ENCODE measurements at places on chromosomes 2 and 18. TPM values are rescaled to one million over a fixed set of nuclear protein-coding genes. Genes with fewer than 3 reads are reported as not detected.

DNA sequence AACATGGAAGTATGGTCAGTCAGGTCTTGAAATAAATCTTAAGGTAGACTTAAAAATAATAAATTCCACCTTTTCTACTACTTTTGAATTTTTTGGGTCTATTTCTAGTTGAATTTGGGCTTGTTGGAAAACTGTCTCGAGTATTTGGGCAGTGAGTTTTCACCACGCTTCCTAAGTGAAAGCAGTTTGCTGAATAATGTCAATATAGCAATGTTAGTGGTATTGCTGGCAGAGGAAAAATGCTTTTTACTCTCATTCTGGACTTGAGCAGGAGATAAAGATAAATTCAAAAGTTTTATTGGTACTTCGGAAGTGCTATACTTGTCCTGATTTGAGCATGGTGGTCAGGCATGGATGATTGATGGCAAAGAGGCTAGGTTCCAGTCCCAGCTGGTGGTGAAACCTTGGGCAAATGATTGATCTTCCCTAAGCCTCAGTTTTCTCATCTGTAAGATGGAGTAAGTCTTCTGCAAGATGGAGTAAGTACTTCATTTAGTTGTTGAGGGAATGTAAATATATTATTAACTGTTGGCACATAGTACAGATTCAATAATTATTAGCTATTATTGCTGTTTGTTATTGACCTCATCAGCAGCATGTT is 503.5 kb upstream of the ZEB2 start:
- H3K27ac ChIP-seq, result no peak overlapping the region
- H3K4me1 ChIP-seq, result no peaks in the 10 kb centered on the region
- no peak for DNase-seq
- H3K27me3 ChIP-seq, result no peaks in the 10 kb centered on the region
- no peak overlapping the region for H3K4me3 ChIP-seq
- H3K36me3 ChIP-seq, result no peaks in the 10 kb centered on the region

DNA sequence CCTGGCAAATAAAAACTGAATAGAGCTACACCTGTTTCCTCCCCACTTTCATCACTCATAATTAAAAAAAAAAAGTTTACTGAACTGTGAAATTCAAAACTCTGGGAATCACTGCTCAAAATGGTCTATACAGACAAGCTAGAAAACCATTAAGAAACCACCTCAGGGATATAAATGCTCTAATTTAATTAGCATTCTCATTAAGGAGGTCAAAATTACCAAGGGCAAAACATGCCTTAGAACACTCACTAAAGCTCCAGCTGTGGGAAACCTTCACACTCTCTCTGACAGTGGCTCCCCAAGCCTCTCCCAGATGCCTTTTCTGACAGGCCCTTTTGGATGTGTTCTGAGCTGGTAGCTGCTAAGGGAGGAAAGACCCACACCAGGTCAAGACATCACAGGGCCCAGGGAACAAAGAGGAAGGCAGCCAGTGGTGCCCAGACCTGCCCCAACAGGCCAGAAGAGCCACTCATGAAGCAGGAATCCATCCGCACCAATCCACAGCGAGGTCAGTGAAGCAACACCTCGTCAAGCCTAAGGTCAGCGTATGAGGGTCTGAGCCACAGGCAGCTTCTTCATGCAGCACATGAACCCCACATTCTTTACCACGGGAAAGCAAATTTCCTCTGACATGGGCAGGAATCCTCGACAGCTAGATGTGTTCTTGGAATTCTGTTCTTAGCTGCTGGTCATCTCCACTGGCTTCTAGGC is 35.6 kb downstream of the XDH start:
- H3K4me1 ChIP-seq, result peaks cover 9% of the 10 kb centered on the region
- H3K36me3 ChIP-seq, result no peaks in the 10 kb centered on the region
- H3K4me3 ChIP-seq, result no peak overlapping the region
- no peak for DNase-seq

DNA sequence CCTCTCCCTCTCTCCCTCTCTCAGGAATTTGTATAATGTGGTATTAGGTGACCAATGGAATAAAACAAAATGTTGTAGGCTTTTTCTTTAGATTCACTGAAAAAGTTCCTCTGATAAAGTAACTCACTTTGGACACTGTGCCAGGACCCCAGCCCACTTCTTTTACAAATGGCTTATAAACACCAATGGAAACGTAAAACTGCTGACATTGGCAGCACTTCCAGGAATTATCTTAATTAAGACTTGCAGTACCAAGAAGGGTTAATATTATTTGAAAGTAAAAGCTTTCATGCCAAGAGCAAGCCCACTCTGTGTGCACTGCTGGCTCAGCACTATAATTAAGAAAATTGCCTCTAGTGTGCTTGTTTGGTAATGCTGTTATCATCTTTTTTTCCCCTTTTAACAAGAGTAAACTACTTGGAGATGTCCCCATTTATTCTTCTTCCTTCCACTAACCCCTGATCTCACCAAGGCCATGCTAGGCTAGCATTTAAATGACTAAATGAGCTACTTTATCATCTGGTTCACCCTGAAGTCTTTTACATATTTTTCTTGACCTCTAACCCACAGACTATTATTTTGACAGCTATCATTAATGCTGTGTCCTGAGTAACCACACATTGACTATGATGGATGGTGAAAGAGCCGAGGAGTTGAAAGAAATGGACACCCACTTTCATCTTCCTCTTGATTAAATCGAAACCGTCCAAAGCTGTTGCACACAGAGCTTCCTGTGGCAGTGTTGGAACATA is 232.2 kb upstream of the ETAA1 start:
- H3K4me3 ChIP-seq, result no peak overlapping the region
- H3K27me3 ChIP-seq, result no peaks in the 10 kb centered on the region

DNA sequence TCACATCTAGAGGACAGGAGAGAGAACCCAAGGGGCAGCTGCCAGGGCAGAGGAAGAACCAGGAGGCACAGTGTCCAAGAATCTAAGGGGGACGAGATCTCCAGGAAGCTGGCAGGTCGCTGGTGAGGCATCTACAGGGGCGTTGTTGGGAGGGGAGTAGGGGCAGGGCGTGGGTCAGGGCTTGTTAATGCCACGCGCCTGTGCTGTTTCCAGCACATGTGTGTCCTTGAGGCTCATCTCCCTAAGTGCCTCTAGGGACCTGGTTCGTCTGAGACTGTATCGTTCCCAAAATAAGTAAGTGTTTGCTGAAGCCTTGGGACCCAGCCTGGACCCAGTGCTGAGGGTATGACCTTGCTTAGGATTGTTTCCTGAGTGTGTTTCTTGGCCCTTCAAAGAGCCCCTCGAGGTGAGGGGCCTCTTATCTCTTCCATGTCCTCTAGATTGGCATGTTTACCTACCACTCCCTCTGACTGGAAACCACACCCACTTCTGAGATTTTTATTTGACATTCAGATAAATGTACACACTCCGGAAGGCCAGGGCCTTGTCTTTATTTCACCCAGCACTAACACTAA is 22.2 kb downstream of the HK2 start:
- DNase-seq, result no peak
- H3K36me3 ChIP-seq, result peaks cover 4% of the 10 kb centered on the region
- no peaks in the 10 kb centered on the region for H3K27me3 ChIP-seq
- no peak overlapping the region for H3K27ac ChIP-seq
- no peaks in the 10 kb centered on the region for H3K4me1 ChIP-seq
- no peak overlapping the region for H3K4me3 ChIP-seq

DNA sequence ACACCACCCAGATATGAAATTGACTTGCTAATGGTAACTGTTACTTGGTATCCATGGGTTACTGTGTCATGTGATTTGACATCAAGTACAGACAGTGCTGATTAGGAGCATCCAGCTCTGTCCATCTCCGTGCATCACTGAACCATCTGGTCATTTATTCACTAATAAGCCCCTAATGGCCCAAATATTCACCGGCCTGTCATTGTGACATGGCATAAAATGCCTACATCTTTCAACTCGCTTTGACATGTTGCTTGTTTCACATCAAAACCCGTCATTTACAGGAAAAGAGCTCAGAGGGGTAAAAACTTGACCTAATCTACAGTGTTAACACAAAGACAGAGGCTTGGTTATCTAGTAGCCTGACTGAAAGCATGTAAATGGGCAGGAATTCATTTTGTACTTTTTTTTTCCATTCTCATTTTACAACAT is 308.9 kb upstream of the ATP5MC3 start:
- no peaks in the 10 kb centered on the region for H3K4me1 ChIP-seq
- DNase-seq, result no peak
- no peaks in the 10 kb centered on the region for H3K36me3 ChIP-seq

GRCh38 chr2:166518634-166519390 is 24.8 kb upstream of the SCN7A start:
- H3K27ac ChIP-seq, result no peak overlapping the region
- no peaks in the 10 kb centered on the region for H3K27me3 ChIP-seq
- DNase-seq, result no peak

GRCh38 chr2:15115776-15116175 is 445.4 kb downstream of the NBAS start:
- no peaks in the 10 kb centered on the region for H3K27me3 ChIP-seq
- no peaks in the 10 kb centered on the region for H3K36me3 ChIP-seq

DNA sequence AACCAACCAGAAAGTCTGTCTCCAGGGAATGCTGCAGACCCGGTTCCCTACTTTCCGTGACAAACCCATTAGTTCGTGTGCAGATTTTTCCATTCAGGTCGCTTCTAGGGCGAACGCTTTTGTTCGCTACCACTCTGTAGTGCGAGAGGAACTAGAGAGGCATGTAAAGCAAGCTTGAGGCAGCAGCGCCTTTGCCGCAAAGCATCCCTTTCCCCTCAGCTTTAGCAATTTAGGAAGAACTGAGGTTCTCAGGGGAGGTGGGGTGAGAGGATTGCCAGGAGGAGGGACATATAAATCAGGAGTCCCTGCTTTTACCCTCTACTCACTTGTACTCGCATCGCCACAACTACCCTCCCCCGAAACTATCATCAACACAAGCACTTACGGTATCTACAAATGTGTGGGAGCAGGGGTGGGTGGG is 748 bp upstream of the ZNF804A start:
- no peaks in the 10 kb centered on the region for H3K36me3 ChIP-seq
- no peak overlapping the region for H3K4me3 ChIP-seq
- H3K27me3 ChIP-seq, result peaks cover 41% of the 10 kb centered on the region
- H3K4me1 ChIP-seq, result peaks cover 3% of the 10 kb centered on the region
- peak; percentile 14 for DNase-seq

GRCh38 chr18:34911661-34912384 is 129.4 kb upstream of the MAPRE2 start:
- no peak overlapping the region for H3K4me3 ChIP-seq
- H3K27ac ChIP-seq, result no peak overlapping the region
- H3K36me3 ChIP-seq, result no peaks in the 10 kb centered on the region
- no peaks in the 10 kb centered on the region for H3K27me3 ChIP-seq
- H3K4me1 ChIP-seq, result no peaks in the 10 kb centered on the region

DNA sequence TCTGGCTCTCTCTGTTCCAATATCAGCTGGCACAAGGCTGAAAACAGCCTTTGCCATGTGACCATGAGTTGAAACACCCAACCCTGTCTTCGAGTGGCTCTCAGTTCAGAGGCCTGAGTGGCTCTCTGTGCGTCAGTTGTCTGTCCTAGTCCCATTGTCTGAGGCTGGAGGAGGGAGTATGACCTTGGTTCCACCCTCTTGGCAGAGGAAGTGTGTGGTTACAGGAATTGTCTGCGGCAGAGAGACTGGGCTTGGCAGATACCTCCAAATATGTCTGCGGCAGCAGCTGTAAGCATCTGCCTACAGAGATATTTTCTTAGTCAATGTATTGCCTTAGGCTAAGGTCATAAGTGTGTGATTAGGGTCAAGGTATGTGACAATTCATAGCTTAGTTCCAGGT is 32.6 kb downstream of the CNGA3 start:
- peak; percentile 10 for DNase-seq
- no peak overlapping the region for H3K27ac ChIP-seq
- H3K36me3 ChIP-seq, result no peaks in the 10 kb centered on the region
- peaks cover 8% of the 10 kb centered on the region for H3K4me1 ChIP-seq
- H3K4me3 ChIP-seq, result no peak overlapping the region
- H3K27me3 ChIP-seq, result peaks cover 25% of the 10 kb centered on the region

DNA sequence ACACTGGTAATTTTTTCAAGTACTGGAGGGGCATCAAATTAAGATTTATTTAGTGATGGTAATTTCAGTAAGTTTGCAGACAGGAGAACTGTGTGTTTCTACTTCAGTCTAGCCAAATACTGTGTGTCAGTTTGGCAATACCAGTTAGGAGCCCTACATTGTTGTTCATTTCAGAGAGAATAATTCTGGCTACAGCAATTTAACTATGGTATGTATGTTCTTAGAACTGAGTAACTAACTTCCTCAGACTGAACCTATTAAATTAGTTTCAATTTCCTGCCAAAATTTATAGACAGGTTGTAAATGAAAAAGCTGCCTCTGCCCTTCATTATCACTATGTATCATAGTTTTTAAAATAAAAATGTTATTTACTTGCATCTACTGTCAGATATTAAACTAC is 332.4 kb downstream of the PARD3B start:
- H3K27ac ChIP-seq, result no peak overlapping the region
- no peaks in the 10 kb centered on the region for H3K4me1 ChIP-seq
- no peak overlapping the region for H3K4me3 ChIP-seq
- no peaks in the 10 kb centered on the region for H3K27me3 ChIP-seq
- H3K36me3 ChIP-seq, result no peaks in the 10 kb centered on the region

GRCh38 chr2:220963076-220963475 is 609.0 kb downstream of the EPHA4 start:
- H3K27ac ChIP-seq, result no peak overlapping the region
- no peaks in the 10 kb centered on the region for H3K36me3 ChIP-seq
- H3K4me3 ChIP-seq, result no peak overlapping the region
- no peaks in the 10 kb centered on the region for H3K4me1 ChIP-seq
- H3K27me3 ChIP-seq, result no peaks in the 10 kb centered on the region

GRCh38 chr2:12008425-12009061 is 262.1 kb downstream of the LPIN1 start:
- no peak for DNase-seq
- no peaks in the 10 kb centered on the region for H3K4me1 ChIP-seq
- no peaks in the 10 kb centered on the region for H3K27me3 ChIP-seq
- H3K36me3 ChIP-seq, result no peaks in the 10 kb centered on the region
- H3K27ac ChIP-seq, result no peak overlapping the region

GRCh38 chr2:158378926-158379325 is 77.6 kb downstream of the CCDC148 start:
- no peaks in the 10 kb centered on the region for H3K4me1 ChIP-seq
- H3K4me3 ChIP-seq, result no peak overlapping the region
- no peak overlapping the region for H3K27ac ChIP-seq
- H3K27me3 ChIP-seq, result no peaks in the 10 kb centered on the region
- no peaks in the 10 kb centered on the region for H3K36me3 ChIP-seq

GRCh38 chr2:12457831-12458230 is 258.9 kb upstream of the TRIB2 start:
- no peak overlapping the region for H3K27ac ChIP-seq
- H3K4me1 ChIP-seq, result peaks cover 7% of the 10 kb centered on the region
- H3K4me3 ChIP-seq, result no peak overlapping the region
- H3K36me3 ChIP-seq, result no peaks in the 10 kb centered on the region
- DNase-seq, result no peak

Gene ABCG8
- 0.05 TPM for polyA plus RNA-seq

Gene LRATD1
- polyA plus RNA-seq, result 9.4 TPM

Gene ST8SIA3
- polyA plus RNA-seq, result 0.05 TPM

Gene GREB1
- polyA plus RNA-seq, result 0.43 TPM

Gene MYOM1
- 3.3 TPM for polyA plus RNA-seq

Gene TET3
- polyA plus RNA-seq, result 4.2 TPM

Gene ALPI
- polyA plus RNA-seq, result 0.34 TPM

Gene ATF2
- 32.1 TPM for polyA plus RNA-seq

Gene AMER3
- polyA plus RNA-seq, result 0.02 TPM

Gene C1QL2
- polyA plus RNA-seq, result 0.89 TPM

Gene IL36G
- 2.7 TPM for polyA plus RNA-seq

Gene ANKRD29
- 13.0 TPM for polyA plus RNA-seq

All from thymus (tissue), 14 donors.